ENCODE measurements at places on chromosomes 5 and 9.

- DNase-seq: no peak
Measured at GRCh38 chr9:89144238-89144637, 34.4 kb downstream of the SHC3 start.

- DNase-seq: no peak
Measured at GRCh38 chr9:72751541-72751940, 201.3 kb downstream of the ALDH1A1 start.

DNA sequence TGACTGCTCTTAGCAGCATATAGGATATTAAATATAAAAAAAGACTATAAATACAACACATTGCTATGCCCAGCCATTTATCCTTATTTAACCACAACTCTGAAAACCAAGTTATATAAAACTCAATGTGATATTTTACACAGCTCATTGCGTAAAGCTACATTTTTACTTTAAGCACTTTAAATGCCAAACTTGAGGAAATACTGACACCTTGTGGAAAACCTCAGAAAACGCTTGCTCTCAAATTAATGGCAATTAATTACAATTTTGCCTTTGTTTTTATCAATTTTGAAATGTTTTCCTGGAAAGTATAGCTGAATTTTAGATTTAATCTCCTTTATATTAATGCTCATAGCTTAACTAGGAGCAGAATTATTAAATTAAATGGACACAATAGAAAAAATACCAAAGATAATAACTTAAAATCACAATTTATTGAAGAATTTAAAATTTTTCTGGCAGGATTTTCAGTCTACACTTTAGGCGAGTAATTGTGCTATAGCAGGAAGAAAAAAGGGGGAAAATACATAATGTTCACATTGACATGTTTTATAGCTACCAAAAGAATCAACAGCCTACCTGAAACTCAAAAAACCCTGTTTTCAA, 25.2 kb upstream of the PLAC8L1 start:
- DNase-seq: peak; percentile 23

DNA sequence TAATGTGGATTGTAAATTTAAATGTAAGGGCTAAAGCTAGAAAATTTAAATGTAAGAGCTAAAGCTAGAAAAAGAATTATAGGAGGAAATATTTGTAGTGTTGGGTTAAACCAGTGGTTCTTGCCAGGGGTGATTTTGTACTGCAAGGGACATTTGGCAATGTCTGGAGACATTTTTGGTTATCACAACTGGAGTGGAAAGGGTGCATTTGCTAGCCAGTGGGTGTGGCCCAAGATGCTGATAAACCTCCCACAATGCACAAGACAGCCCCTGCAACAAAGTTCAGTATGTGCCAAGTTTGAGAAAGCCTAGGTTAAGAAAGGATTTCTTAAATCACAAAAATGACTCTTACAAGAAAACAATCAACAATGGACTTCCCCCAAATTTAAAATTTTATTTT, 31.6 kb upstream of the ELL2 start:
- DNase-seq: no peak

GRCh38 chr9:90815183-90815943, 13.7 kb downstream of the SYK start:
- DNase-seq: no peak

DNA sequence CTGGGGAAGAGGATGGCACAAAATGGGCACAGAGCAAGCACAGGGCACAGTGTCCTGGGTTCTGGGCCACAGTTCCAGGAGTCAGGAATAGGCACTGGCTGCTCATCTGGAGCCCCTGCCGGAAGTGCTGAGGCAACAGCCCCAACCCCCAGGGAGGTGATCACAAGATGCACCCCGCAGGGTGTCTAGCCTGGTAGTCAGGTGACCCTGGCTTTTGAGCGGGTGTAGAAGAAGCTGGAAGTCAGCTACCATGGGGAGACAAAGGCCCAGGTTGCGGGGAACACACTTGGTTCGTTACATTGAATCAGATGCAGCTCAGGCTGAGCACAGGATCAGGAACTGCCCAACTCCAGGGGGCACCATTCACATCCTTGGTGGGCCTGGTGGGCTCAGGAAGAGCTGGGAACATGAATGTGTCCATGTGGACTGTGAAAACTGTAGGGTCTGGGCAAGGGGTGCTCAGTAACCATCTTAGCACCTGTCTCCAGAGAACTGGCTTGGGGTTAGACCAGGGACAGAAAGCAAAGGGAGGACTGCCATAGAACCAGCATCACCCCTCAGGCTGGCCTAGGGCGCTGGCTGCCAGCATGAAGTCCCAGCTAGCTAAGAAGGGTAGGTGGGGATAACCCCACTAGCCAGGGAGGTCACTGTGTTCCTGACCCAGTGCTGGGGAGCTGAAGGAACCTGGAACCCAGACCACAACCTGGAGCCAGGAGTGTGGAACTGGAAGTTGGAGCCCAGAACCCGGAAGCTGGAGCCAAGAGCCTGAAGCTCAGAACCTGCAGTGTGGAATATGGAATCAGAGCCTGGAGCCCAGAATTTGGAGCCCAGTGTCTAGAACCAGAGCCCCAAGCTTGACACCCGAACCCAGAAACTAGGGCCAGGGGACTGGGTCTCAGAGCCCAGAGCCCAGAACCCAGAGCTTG, 6.1 kb upstream of the SLC34A1 start:
- no peak for DNase-seq

DNA sequence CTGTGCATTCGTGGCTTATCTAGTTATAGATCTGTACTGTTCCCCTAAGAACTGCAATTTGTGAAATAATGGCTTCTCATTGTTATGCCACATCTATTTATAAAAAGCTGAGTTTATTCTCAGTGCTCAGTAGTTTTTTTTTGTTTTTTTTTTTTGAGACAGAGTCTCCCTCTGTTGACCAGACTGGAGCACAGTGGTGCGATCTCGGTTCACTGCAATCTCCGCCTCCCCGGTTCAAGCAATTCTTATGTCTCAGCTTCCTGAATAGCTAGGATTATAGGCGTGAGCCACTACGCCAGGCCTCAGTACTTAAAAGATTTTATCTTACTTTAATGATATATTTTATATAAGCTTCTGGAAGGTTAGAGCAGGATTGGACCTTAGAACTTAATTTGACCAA, 19.0 kb downstream of the SEC61B start:
- DNase-seq: no peak

DNA sequence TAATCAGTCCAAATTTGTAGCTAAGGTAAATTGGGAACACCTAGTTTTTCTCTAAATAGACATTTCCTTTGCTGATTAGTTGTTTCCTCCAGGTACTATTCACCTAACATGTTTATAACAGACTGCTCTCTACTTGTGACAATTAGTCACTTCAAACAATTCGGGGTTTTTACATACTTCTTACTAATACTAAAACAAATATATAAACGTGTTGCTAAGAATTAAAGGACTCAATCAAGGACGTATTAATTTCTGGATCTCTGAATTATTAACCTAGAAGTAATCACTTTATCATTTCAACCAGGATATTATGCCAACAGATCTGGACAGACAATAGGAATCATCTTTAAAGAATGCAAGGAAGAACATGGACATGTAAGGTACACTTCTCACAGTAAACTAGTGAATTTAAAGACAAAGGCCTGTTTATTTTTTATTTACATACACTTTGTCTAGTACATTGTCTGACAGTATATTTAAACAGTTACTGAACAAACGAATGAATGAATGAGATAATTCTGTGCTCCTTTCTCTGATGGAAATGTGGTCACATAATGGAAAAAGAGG, 22.3 kb downstream of the PJA2 start:
- DNase-seq: no peak

Data from A549 (cell line).